Progenitor cell of endocrine pancreas (in vitro differentiated cells): ENCODE measurements at places on chromosomes 13 and 19. TPM values are rescaled to one million over a fixed set of nuclear protein-coding genes. Genes with fewer than 3 reads are reported as not detected.

The TMC4 gene
- 119 and 125 TPM in 2 replicates for total RNA-seq

The AKAP11 gene
- 30.6 and 31.1 TPM in 2 replicates for total RNA-seq

The KLK12 gene
- 0.44 and 1.0 TPM in 2 replicates for total RNA-seq

The PSG11 gene
- not detected in 2 replicates for total RNA-seq

The PRODH2 gene
- total RNA-seq, result 5.3 TPM in 2 replicates

The EDNRB gene
- 0.38 and 1.0 TPM in 2 replicates for total RNA-seq

The ZIC2 gene
- total RNA-seq, result 0.13 TPM in 1 of 2 replicates, not detected in the other

The FSD1 gene
- total RNA-seq, result 22.2 and 25.1 TPM in 2 replicates

The FREM2 gene
- 75.3 and 92.8 TPM in 2 replicates for total RNA-seq

The PHLDB3 gene
- 20.3 and 23.4 TPM in 2 replicates for total RNA-seq

The LRRC4B gene
- total RNA-seq, result 1.0 and 1.2 TPM in 2 replicates

The KLK2 gene
- total RNA-seq, result not detected in 2 replicates

The FFAR1 gene
- 0.33 and 0.74 TPM in 2 replicates for total RNA-seq

DNA sequence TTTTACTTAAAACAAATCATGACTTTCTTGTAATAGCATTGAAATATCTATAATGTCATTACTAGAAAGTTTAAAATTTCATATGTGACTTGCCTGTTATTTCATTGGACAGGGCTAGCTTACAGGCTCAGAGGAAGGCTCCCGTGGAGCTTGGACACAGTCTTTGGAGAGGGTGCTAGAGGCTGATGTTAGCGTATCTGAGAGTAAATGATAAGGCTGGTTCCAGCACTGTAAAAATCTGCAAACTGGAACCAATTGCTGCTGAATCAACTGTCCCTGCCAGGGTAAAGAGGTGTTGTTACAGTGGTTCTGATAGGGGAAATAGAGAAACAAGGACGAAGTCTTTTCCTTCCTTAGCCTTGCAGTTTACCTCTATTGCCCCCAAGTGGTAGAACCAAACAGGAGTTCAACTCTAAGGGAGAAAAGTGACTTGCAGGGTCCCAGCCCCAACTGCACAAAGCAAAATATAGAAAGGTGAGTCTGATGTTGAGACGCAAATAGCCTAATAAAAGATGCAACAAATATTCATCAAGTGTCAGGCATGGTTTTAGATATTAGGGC, 901.7 kb downstream of the DIAPH3 start:
- DNase-seq, result no peak

GRCh38 chr13:51222686-51223559, 725 bp downstream of the FAM124A start:
- no peak for DNase-seq

DNA sequence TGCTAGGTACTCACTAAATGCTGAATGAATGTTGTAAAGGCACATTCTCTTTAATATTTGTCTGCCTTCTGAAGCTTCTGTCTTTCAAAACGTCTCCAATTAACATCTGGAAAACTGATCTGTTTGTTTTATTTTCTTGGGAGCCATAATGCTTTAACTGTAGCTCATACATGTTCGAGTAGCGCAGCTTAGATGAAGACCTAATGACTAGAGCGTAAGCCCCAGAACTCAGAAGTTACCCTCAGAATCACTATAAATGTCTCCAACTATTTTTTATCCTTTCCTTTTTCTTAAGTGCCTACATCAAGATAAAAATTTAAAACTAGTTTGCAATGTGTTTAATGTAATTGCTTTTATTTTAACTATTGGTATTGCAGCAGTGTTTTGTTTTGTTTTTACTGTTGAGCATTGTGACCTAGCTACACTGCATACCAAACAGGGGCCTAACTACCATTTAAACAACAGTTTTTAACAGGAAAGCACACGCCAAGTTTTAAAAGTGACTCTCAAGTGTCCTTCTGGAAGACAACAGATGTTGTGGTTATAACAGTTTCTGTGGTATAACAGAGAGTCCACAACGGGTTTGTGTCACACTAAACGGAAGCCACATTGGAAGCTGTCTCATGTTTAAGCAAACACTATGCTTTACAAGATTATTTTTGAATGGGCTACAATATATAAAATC, 42.0 kb downstream of the MRPL57 start:
- no peak for DNase-seq

DNA sequence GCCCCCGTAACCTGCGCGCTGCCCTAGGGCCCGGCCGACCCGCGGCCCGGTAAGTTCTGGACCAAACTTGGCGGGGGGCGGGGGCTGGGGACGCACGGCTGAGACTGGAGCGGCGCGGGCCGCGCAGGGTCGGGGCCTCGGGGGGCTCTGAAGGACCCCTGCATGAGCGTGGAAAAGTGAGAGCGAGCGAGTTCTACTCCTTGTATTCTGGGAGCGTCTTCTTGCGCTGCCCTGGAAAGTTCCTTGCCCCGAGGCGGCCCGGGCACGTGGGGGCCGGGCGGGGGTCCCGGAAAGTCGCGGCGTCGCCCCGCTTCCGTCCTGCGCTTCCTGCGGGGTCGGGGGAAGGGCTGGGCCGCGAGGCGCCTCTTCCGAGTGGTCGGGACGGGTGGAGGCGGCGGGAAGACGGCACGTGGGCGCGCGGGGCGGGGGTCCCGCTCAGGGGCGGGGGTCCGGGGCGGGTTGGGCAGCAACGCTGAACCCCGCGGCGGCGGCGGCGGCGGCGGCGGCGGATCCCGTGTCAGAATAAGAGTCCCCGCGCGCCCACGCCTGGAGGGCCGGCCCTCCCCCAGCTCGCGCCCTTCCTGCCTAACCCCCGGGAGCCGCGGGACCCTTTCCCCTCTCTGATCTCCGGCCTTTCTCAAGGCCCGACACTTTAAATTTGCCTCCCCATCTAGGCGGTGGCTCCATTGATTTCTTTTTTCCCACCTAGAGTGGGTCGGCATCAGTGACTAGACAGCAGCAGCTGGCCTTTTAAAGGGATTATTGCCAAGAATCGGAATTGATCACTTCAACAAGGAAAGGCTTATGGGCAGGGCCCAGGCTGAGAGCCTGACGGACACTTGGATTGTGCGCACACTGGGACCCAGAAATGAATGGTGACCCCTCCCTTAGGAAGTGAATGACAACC, 749 bp downstream of the GATAD2A start:
- DNase-seq, result peak; percentile 38

DNA sequence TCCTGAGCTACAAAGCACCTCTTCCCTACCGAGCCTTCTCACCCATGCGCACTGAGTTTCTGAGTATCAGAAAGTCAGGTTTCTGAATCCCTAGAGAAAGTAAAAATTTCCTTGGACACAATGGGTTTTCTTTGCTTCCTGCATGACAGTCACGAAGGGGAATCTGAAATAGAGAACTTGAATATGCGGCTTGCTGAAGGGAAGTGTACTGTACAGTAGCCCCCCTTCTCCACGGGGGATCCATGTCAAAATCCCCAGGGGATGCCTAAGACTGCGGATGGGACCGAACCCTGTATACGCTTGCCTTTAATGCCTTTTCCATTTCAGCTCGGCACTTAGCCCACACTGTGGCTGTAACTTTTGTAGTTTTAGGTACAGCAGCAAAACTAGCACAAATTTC, 107.9 kb downstream of the GGACT start:
- no peak for DNase-seq

DNA sequence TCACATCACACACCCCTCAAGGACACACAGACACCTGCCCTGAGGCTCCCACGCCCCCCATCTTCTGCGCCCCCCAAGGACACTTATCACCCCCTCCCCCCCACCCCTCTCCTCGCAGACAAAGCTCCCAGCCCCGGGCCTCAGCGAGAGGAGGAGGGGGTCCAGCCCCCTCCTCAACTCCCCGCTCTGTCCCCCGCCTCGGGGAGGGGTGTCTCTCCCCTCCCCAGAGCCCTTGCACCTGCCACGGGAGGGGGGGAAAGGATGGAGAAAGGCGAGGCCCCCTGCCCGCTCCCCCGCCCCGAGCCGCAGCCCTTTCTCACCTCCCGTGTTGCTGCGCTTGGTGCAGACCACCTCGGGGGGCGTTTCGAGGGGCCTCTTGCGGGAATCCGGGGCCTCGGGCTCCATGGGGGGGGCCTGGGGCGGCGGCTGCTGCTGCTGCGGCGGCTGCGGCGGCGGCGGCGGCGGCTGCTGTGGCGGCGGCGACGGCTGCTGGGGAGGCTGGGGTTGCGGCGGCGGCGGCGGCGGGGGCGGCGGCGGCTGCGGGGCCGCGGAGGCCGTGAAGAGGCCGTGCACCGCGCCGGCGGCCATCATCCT, 621 bp downstream of the NOVA2 start:
- DNase-seq, result no peak

- DNase-seq, result no peak
Measured at GRCh38 chr13:73902296-73902695, 231.9 kb downstream of the KLF12 start.

DNA sequence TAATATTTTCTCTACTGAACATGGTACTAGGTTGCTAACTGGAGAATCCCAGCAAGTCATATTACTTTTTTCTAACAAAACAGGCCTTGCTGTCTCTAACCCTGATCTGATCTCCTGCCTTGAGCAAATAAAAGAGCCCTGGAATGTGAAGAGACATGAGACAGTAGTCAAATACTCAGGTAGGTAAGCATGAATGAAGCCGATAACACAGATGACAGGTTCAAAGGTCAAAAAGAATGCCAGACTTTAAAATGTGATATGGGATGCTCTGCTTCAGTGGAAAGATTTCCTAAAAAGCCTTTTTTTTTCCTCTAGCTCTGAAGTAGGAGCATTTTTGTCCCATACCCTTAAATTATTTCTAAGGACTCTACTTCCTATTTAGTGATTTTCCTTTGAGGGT, 28.7 kb downstream of the ZNF726 start:
- DNase-seq, result no peak

- no peak for DNase-seq
Measured at GRCh38 chr13:76889254-76889653, 3.0 kb upstream of the KCTD12 start.

GRCh38 chr13:29786698-29787097, 63.7 kb downstream of the UBL3 start:
- no peak for DNase-seq

DNA sequence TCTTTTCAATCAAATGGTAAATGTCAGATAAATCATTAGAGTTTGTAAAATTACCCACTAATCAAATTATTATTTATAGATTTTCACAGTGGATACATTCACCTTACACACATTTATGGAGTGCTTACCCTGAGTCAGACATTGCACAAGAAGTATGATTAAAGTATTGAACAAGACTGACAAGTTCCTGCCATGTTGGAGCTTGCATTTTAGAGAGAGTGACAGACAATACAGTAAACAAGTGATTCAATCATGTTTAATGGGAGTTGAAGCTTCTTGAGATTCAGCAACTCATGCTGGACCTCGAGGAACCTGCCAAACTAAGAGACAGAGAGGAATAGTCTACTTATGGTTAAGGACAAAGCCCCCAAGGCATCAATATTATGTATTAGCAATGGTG, 487.8 kb downstream of the PCDH17 start:
- no peak for DNase-seq

GRCh38 chr13:30376426-30377311, 45.6 kb upstream of the UBE2L5 start:
- DNase-seq, result no peak

GRCh38 chr19:47376589-47377144, 27.6 kb downstream of the DHX34 start:
- no peak for DNase-seq

DNA sequence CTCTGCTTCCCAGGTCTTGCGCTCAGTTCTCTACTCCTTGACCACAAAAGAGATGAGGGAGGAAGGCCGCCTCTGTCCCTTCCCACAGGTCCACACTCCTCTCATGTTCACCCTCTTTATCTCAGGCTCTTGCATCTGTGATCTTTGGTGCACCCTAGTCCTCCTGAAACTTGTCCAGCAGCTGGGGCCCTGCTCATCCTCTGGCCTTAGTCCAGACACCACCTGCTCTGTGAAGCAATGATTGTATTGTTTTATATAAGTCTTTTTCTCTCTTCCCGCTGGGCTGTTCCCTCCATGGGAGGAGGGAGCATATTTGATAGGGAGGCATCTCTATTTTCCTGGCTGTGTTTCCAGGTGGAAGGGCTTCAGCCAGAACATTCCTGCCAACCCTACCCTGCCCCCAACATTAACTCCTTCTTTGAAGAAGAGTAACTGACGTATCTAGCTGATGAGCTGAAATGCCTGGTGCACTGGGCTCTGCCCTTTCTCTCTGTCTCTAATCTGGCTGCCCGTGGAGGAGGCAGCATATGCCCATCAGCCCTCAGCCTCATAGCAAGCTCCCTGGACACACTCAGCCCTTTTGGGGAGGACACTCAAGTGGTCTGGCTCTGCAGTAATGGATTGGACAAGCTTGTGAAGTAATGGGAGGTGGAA, 38.2 kb upstream of the SIAH3 start:
- no peak for DNase-seq

DNA sequence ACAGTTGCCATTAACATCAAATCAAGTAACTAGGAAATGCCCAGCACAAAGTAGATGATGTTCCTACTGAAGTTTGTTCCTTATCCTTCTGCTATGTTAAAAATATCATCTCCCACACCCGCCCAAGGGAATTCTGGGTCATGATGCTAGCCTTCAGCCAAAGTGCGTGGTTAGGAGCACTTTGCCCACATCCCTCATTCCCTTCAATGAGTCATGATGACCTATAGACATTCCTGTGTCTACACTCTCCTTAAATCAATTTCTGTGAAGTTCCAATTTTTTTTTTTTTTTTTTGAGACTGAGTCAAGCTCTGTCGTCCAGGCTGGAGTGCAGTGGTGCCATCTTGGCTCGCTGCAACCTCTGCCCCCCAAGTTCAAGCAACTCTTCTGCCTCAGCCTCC, 17.0 kb downstream of the RXFP2 start:
- no peak for DNase-seq

- no peak for DNase-seq
Measured at GRCh38 chr13:113930671-113931637, 42.9 kb downstream of the C13orf46 start.

GRCh38 chr19:4581666-4582553, 22.4 kb upstream of the SEMA6B start:
- DNase-seq, result no peak

GRCh38 chr19:34505321-34506025, 23.9 kb downstream of the WTIP start:
- no peak for DNase-seq

DNA sequence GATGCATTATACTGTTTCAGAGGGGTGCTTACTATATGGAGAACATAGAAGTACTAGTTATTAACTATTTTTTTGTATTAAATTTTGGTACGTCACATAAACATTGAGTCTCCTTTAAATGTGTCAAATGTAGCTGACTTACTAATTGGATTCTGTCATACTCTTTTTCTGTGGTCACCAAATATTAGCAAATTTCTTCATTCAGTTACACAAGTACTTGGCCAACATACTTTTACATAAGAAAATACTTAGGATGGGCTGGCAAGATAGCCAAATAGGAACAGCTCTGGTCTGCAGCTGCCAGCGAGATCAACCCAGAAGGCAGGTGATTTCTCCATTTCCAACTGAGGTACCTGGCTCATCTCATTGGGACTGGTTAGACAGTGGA, 19.2 kb downstream of the LPAR6 start:
- no peak for DNase-seq
